Glomerular endothelial cell (primary cell): ENCODE measurements at places on chromosomes 16 and 17.

- no peak for DNase-seq
These were observed 17.4 kb downstream of the NF1 start for GRCh38 chr17:31112001-31112661.

- DNase-seq: no peak
These were observed 143.4 kb upstream of the CDC42EP4 start for GRCh38 chr17:73455050-73455687.

GRCh38 chr17:12512694-12513355 lies 152.9 kb upstream of the MYOCD start:
- no peak for DNase-seq

- no peak for DNase-seq
These were observed 36.1 kb downstream of the MAPT start for GRCh38 chr17:45930420-45930951.

DNA sequence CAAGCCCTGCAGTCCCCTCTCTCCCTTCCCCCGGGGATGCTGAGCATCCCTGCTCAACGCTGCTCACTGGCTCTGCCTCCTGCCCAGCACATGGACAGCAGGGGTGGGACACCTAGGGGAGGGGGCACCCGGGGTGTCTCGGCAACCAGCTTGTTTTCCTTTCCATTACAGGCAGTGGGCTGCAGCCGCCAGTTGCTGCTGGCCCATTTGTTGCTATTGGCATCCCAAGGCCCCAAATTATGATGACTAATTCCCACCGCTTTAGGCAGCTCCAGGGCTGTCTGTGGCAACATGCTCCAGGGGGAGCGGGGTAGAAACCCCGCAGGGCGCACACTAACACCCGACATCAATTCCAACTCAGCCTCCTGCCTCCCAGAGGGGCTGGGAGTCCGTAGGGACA lies 4.9 kb downstream of the SDK2 start:
- DNase-seq: no peak

DNA sequence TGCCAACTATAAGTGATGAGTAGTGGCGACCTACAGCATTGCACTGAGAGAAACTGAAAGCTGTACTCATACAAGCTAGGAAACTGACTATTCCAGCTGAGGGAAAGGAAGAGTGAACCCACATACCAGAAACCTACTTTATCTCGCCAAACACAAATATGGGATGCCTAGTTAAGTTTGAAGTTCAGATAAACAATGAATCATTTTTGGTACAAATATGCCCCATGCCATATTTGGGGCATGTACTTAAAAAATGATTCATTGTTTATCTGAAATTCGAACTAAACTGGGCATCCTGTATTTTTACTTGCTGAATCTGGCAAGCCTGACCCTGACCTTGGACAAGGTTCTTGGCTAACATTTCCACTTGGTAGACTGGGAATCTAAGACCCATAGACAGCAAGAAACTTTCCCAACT lies 527.8 kb upstream of the PSMD7 start:
- no peak for DNase-seq

DNA sequence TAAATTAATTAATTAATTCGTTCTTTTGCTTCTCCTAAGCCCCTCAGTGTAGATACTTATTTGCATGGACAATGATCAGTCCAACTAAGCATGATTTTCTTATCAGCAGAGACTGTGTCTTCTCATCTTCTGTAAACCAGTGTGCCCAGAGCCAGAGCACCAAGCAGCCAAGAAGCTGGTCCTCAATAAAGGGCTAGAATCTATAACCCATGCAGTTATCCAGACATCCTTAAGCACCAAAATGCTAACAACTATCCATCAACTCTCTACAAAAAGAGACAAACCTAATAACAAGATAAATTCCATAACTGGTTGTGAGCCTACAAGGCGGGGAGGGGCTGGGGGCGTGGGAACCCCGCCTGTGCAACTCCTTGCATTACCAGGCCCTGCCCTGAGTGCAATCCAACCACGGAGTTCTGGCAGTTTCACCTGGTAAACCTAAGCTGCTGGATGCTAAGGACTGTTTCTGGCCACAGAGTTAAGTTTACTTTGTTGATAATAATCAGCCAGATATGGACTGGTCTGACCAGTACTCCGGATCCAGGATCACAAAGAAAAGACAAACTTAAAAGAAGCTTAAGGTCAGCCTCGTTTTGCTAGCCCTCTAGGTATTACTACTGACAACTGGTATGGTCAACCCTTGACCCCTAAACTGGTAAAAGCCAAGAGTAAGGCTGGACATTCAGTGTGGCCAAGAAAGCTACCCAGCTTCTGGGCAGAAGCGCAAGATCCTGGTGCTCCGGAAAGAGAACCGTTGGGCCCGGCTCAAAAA lies 51.5 kb downstream of the ZFHX3 start:
- DNase-seq: no peak

- no peak for DNase-seq
These were observed 83.7 kb downstream of the ITFG1 start for GRCh38 chr16:47377154-47377553.

DNA sequence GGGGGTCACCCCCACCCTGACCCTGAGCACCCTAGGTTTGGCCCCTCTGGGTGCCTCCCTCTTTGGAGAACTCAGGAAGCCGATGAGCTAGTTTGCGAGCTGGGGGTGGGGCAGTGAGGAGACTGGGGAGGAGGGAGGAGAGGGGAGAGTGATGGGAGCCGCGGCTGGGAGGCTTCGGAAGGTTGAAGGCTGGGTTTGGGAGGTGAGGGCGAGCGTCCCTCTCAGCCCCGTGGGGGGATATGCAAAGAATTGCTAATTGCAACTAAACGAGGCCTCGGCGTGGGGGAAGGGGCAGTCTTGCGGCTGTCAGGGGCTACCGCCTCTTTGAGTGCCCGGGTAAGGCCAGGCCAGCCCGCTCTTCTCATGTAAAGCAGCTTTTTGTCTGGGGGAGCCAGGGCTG lies 17.6 kb upstream of the FZD2 start:
- no peak for DNase-seq

DNA sequence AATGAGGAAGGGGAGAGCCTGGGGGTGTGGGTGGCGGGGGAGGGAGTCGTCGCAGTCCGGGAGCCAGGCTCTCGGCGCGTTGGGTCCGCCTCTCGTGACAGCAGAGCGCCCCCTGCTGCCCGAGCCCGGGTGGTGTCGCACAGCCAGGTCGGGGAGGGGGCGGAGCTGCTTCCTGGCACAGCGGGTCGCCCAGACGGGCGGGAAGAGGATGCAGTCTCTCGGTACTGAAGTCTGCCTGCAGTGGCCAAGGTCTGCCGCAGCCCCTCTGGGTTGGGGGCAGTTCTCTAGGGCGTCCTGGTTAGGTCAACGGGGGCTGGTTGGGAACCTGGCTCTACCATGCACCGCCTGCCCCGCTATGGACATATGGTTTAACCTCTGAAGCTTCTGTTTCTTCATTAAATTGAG lies 38.2 kb upstream of the CCDC182 start:
- DNase-seq: no peak

GRCh38 chr16:89281189-89281577 lies 63.7 kb downstream of the ZNF778 start:
- DNase-seq: no peak

GRCh38 chr16:62201911-62202310 lies 165.7 kb upstream of the CDH8 start:
- DNase-seq: no peak

DNA sequence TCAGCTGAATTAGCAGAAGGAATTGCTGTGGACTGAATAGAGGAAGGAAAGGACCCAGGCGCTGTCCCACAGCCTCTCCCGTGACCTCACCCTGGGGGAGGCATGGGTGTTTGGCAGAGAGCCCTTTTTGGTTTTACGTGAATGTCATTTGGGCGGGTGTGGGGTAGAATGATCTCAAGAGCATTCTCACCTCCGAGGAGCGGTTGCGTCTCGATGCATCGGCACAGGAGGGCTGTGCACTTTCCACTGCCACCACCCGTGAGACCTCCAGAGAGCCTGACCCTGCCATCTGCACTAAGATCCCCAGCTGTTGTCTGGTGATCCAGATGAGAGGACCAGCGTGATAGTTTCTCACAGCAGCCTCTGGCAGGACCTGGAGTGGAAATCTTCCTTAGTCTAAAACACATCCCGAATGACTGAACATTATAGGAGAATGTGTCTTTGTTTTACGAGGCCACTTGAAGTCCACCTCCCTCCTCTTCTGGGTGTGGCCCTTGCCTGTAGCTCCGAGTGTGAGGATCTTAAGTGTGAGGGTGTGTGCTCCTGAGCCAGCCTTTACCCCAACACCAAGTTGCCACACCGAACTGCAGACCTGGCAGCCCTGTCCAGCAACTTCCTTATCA lies 29.3 kb downstream of the FOXK2 start:
- DNase-seq: no peak

- no peak for DNase-seq
These were observed 158.5 kb upstream of the CACNG5 start for GRCh38 chr17:66676421-66676820.

DNA sequence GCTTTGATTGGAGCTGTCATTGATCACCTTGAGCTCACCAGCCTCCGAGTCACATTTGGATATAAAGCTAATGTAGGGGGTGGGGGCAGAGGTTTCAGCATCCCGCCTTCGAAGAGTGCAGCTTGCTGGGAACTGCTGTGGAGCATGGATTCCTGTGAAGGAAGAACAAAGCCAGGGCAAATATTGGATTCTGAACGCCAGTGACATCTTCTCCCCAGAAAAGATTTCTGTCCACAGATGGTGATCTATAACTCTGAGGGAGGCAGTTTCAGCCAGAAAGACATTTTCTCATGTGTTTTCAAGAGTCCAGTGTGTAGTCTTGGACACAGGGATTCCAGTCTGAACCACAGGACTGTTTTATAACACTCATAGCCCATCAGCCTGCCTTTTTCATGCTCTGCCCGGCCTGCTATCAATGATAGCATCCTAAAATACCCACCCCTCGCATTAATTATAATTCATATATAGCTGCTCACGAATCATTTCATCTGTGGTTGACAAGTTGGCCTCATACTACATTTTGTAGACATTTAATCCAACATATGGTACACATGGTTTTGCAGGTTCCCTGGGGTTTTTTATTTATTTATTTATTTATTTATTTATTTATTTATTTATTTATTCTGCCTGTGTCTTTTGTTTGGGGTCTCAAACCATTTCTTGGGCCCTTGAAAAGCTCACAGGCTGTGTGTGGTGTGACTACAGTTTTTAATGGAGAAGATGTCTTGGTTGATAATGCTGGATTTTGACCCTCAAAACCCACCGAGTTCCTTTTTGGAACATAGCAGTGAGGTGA lies 47.1 kb upstream of the SALL1 start:
- DNase-seq: no peak

DNA sequence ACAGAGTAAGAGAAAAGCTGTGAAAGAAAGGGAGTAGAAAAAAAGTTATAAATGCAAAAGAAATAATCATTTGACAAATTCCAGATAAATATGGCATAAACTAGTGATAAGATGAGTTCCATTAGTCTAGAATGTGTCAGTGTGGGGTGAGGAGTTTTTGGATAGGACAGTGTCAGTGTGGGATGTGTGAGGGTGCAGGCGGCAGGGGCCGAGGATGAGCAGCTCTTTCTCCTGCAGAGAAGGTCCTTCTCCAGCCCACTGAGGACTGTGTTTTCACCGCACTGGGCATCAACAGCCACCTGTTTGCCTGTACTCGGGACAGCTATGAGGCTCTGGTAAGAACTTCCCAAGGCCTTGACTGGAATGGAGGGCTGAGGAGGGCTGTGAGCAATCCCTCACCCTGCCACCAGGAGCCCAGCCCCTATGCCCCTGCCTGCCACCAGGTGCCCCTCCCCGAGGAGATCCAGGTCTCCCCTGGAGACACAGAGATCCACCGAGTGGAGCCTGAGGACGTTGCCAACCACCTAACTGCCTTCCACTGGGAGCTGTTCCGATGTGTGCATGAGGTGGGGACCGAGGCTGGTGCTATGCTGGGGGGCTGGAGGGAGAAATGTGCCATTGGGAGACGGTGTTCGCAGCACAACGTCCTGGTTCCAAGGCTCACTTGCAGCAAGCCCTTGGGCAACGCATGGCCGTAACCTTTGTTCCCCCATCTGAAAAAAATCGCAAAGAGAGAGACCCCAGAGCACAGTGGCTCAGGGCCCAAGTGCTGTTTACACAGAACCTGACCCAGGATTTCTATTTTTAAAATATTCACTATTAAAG lies 13.1 kb downstream of the RAPGEFL1 start:
- DNase-seq: no peak

- DNase-seq: no peak
These were observed 29.0 kb downstream of the MARCHF10 start for GRCh38 chr17:62778990-62779681.

GRCh38 chr16:12801511-12802042 lies 2.1 kb downstream of the CPPED1 start:
- peak; percentile 89 for DNase-seq

DNA sequence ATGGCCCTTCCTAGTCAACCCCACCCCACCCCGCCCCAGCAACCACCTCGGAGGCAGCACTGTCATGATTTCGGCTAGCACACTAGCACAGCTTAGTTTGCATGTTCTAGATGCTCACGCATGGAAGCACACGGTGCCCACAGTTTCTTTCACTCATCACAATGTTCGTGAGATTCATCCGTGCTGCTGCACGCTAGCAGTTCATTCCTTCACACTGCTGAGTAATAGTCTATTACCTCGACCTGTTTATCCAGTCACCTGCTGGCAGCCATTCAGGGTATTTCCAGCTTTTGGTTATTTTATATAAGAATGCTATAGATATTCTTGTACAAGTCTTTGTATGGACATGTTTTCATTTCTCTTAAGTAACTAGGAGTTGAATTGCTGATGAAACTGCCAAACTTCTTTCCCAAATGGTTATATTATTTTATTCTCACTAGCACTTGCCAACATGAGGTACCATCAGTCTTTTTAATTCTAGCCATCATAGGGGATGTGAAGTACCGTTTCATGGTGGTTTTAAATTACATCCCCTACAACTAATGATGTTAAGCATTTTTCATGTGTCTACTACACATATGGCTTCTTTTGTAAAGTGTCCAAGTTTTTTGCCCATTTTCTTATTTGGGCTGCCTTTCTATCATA lies 75.7 kb downstream of the CYTH1 start:
- no peak for DNase-seq

DNA sequence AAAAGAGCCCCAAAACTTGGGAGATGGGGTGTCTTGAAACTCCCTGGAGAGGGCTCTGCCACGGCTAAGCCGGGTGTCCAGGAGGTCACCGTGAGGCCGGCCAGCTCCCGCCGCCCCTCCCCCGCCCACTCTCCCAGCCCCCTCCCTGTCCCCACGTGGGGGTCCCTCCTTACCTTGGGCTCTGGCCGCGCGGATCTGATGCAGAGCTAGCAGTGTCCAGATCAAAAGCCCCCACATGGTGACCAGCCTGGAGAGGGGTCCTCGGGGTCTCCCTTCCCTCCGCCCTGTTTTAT lies 447 bp downstream of the SDK2 start:
- no peak for DNase-seq

- DNase-seq: no peak
These were observed 27.8 kb downstream of the CCL4 start for GRCh38 chr17:36131421-36131820.
